Muscle of leg (tissue), 16 donors: ENCODE measurements at places on chromosomes 5 and 9. TPM values are rescaled to one million over a fixed set of nuclear protein-coding genes. Genes with fewer than 3 reads are reported as not detected.

The ATP10B gene
- 0.87 TPM for polyA plus RNA-seq

The SHOC1 gene
- 0.05 TPM for polyA plus RNA-seq

The C9orf153 gene
- not detected for polyA plus RNA-seq

DNA sequence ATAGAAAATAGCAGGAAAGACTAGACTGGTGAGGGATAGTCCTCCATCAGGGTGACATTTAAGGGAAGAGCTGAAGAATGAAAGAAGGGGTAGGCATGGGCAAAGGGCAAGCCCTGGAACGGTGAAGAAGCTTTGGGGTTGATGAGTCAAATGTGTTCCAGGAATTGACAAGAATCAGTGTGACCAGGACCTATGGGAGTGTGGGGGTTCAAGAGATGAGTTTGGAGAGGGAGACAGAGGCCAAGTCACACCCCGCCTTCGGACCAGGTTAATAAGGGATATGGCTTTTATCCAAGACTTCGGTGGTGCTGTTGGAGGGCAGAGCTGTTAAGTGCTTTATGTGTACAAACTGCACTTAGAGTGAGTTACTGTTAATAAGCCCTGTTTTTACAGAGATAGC lies 920 bp downstream of the PMPCA start:
- no peak for DNase-seq

DNA sequence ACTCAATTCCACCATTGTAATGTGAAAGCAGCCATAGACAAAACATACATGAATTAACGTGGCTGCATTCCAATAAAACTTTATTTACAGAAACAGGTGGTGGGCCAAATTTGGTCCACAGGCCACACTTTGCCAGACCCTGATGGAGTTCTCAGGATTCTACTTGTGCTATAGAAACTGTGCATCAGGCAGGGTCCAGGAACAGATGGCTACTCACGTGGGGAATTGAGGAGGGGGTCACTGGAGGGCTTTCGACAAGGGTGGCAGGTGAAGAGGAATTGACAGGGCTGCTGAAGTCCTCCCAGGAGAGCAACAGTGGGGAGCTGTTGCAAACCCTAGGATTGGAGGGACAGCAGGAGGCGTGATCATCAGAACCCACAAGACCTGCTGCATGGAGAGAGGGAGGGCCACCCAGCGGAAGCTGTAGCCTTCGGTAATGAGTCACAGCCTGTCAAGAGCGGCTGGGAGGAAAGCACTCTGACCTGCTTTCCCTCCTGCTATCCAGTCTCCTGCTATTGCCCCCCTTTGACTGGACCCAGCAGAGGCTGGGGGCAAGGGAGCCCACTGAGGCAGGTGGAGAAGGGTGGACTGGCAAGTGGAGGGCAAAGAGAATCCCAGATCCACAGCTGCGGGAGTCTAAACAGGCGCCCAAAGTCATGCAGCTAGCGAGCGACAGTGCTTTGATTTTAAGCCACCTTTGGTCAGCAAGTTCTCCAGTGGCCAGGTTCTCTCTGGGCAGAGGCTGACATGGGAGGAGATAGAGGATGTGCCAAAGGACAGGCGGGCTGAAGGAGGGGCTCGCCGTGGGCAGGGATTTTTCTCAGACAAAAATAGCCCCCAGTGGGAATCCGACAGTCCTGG lies 138.3 kb upstream of the SMIM23 start:
- DNase-seq = no peak

DNA sequence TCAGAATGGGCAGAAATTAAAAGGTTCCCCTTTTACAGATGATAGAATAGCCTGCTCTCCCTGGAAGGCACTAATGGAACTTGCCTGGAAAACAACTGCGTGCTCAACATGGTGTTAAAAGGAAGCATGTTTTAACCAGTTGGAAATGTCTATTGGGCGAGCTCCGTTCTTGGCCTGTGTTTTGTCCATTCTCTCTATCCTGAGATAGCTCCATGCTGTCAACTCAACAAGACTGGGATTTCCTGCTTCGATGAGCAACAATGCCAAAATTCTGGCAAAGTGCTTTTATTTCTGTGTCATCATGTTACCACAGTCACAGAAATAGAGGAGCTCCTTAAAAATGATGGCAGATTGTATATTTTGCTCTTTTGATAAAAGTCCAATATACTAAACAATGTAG lies 198.3 kb downstream of the PLK2 start:
- DNase-seq = peak; percentile 70

- DNase-seq = peak; percentile 68
These were observed 33.2 kb downstream of the SLC36A1 start for GRCh38 chr5:151480384-151481293.

GRCh38 chr5:68251386-68251785 lies 35.8 kb downstream of the PIK3R1 start:
- no peak for DNase-seq

DNA sequence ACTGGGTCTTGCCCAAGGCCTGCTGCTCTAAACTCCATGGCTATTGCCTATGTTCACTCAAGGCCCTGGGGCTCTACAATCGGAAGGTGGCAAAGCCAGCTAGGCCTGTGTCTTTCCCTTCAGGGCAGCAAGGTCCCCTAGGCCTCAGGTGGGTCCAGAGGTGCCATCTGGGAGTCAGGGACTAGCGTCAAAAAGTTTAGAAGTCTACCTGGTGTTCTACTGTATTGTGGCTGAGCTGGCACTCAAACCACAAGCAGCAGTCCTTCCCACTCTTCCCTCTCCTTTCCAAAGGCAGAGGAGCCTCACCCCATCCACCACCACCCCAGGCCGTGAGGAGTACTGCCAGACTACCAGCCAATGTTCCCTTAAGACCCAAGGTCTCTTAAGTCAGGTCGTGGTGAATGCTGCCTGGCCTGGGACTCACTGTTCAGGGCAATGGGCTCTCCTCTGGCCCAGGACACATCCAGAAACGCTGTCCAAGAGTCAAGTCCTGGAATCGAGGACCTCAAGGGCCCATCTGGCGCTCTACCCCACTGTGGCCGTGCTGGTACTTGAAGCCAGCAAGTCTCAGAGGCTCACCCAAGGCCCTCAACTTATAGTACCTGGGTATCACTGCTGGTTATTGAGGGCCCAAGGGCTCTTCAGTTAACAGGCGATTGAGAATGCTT lies 13.0 kb upstream of the SARDH start:
- no peak for DNase-seq

- no peak for DNase-seq
These were observed 35.5 kb upstream of the EMB start for GRCh38 chr5:50476549-50476948.

- no peak for DNase-seq
These were observed 17.2 kb downstream of the ENHO start for GRCh38 chr9:34505370-34506120.
